Right cardiac atrium (tissue), 5 donors: ENCODE measurements at places on chromosomes 12 and 14. TPM values are rescaled to one million over a fixed set of nuclear protein-coding genes. Genes with fewer than 3 reads are reported as not detected.

Gene SELPLG
- 5.6 TPM for total RNA-seq

Gene SLC17A8
- total RNA-seq: not detected

Gene MBD6
- 50.9 TPM for total RNA-seq

Gene LARP4
- 60.7 TPM for total RNA-seq

Gene TSHR
- total RNA-seq: not detected

Gene ESRRB
- 10.0 TPM for total RNA-seq

Gene LHX5
- not detected for total RNA-seq
